ENCODE measurements at places on chromosomes 4 and X. TPM values are rescaled to one million over a fixed set of nuclear protein-coding genes. Genes with fewer than 3 reads are reported as not detected.

Gene BGN
- 39.7 TPM for total RNA-seq

Gene GAGE12D
- not detected for total RNA-seq

Gene PDGFRA
- total RNA-seq = 100 TPM

DNA sequence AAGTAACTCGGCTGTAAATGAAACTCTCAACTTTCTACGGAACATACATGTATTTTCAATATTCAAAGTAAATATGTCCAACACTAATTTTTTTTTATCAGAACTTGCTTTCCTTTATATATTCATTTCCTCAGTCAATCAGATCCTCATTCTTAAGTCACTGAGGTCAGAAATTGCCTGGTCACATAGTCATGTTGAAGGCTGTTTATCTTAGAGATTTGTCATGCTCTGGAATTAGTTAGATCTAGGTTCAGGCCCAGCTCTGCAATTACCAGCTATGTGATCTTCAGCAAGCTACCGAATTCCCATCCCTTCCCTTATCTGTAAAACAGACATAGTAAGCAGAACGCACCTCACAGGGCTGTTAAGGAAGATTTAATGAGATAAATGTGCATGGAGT is 228.8 kb downstream of the SPCS3 start:
- no peaks in the 10 kb centered on the region for H3K4me1 ChIP-seq
- no peaks in the 10 kb centered on the region for H3K27me3 ChIP-seq

- no peak overlapping the region for H3K4me3 ChIP-seq
- H3K4me1 ChIP-seq = no peaks in the 10 kb centered on the region
- peak overlapping the region; percentile 25 for H3K27ac ChIP-seq
Measured at GRCh38 chr4:184548648-184549341, 74.4 kb upstream of the IRF2 start.

DNA sequence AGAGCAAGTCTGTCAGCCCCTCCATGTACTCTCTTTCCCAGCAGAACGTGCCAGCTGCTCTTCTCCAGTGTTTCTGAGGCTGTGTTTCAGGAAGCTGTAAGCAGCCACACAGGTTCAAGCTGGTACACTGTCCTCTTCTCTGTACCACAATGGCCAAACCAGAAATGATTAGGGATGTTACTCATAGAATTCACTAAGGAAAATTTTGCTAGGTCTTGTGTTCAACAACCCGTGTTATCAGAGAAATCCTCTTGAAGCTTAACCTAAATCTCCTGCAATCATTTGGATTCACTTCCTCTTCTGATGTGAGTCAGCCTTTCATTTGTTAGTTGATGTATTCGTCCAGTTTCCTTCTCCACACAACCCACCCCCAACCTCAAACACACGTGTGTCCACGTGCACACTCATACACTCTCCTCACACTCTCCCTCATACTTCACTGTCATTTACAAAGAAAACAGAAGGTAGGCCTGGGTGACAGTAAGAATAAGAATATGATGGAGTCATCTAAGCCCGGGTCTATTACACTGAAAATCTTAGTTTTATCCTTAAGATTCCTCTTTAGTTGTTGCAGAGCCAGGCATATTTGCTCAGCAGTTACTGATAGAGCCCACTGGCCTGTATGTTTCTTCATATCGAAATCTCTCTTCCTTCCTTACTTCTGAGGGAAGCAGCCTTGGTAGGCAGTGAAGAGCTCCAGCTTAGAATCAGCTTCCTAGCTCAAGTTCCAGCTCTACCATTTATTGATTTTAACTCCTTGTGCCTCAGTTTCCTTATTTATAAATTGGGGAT is 63.4 kb downstream of the DCUN1D4 start:
- peaks cover 34% of the 10 kb centered on the region for H3K36me3 ChIP-seq
- H3K27me3 ChIP-seq = no peaks in the 10 kb centered on the region
- peak; percentile 29 for DNase-seq
- H3K4me3 ChIP-seq = no peak overlapping the region

- DNase-seq = no peak
- H3K4me3 ChIP-seq = no peak overlapping the region
- no peaks in the 10 kb centered on the region for H3K36me3 ChIP-seq
- no peaks in the 10 kb centered on the region for H3K27me3 ChIP-seq
- no peak overlapping the region for H3K27ac ChIP-seq
Measured at GRCh38 chr4:5365071-5366008, 314.1 kb downstream of the STK32B start.

Gene PF4V1
- total RNA-seq = 0.27 TPM

Gene ABCE1
- total RNA-seq = 80.6 TPM

- no peaks in the 10 kb centered on the region for H3K4me1 ChIP-seq
- H3K4me3 ChIP-seq = no peak overlapping the region
- H3K36me3 ChIP-seq = no peaks in the 10 kb centered on the region
- no peaks in the 10 kb centered on the region for H3K27me3 ChIP-seq
- no peak overlapping the region for H3K27ac ChIP-seq
Measured at GRCh38 chr4:128241425-128241913, 46.1 kb downstream of the PGRMC2 start.
